Dermis lymphatic vessel endothelial cell (primary cell): ENCODE measurements at places on chromosomes 16 and 17. TPM values are rescaled to one million over a fixed set of nuclear protein-coding genes. Genes with fewer than 3 reads are reported as not detected.

CDRT15L2 gene
- total RNA-seq, result not detected in 2 replicates

SEPTIN1 gene
- 0.11 TPM in 1 of 2 replicates, not detected in the other for total RNA-seq

MYL4 gene
- total RNA-seq, result 0.86 and 0.87 TPM in 2 replicates

CACNG1 gene
- not detected in 2 replicates for total RNA-seq
